ENCODE measurements at places on chromosomes 7 and 10.

DNA sequence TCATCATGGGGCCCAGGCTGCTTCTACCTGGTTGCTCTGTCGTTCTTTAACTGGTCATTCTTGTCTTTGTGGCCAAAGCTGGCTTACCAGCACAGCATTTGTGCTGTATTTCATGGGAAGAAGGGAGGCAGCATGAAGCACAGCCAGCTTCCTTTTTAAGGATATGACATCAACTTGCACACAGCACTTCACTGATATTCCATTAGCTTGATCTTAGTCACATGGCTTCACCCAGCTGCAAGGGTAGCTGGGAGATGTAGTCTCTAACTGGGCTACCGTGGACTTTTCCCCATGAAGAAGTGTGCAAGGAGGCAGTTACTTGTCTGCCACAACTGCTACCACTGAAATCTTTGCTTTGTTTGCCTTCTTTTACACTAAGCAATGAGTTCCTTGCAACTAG lies 525.2 kb downstream of the LRMDA start:
- no peak for DNase-seq

- no peak for DNase-seq
These were observed 56.6 kb upstream of the PDE1C start for GRCh38 chr7:32126843-32127242.

GRCh38 chr7:28179120-28180030 lies 1.2 kb downstream of the JAZF1 start:
- DNase-seq = peak; percentile 81

DNA sequence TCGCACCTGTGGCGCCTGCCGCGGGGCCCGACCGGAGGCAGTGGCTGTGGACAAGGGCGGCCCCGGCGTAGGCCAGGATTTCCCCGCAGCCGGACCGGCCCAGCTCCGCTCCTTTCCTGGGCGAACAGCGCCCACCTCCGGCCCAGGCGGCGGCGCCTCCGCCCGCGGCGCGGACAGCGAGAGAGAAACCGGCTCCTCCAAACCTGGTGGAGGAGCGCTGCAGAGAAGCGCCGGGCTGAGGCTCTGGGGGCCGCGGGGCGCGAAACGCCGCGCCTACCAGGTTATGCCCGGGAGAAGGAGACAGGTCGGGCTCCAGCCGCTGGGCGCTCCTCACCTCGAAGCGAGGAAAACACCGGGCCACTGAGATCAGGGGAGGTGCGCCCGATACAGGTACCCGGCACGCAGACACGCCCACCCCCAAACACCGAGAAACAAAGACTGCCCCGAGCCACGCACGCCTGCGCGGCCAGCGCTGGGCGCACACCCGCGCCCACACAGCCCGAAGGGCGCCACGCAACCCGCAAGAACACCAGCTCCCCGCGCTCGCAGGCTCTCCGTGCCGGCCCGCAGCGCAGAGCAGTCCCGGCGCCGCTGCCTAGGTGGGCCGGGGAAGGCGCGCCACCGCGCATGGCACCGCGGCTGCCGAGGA lies 3.3 kb downstream of the GRID1 start:
- peak; percentile 8 for DNase-seq

GRCh38 chr10:89744026-89744425 lies 42.6 kb downstream of the KIF20B start:
- no peak for DNase-seq

- DNase-seq = peak; percentile 66
These were observed 121.0 kb downstream of the HIP1 start for GRCh38 chr7:75617634-75618234.

DNA sequence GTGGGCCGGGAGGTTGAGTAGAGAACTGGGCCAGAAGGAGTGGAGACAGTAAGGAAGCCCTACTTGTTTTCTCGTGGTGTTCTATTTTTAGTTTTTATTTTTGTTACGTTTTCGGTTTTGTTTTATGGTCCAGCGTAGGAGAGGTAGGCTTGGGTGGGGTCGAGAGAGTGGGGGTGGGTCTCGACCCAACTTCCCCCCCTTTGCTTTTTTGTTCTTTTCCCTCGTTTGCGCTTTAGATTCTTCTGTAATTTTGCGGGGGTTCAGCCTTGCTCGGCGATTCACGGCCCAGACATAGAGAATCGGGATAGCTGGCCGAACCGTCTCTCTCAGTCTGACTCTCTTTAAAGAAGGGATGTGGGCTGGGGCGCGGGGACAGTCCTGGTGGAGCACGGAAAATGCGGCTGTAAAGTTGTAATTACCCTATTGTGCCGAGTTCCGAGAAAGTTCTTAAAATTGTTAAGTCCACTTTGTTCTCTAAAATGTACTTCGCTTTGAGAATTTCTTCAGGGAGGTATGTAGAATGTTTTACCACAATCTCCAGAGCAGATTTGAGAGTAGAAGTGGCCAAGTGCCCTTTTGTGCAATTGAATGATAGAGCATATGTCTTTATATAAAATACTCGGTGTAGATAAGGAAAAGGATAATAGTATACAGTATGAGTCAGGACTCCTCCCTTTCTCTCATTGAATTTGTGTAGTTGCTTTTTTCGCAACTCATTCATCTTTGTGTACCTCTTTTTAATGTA lies 816 bp downstream of the DMTF1 start:
- DNase-seq = peak; percentile 77

GRCh38 chr7:44881610-44882009 lies 3.7 kb downstream of the PURB start:
- peak; percentile 22 for DNase-seq

- DNase-seq = no peak
These were observed 28.9 kb downstream of the ADAP1 start for GRCh38 chr7:925601-926000.

GRCh38 chr10:90417476-90418210 lies 440.2 kb downstream of the HTR7 start:
- DNase-seq = no peak

GRCh38 chr7:70763961-70764691 lies 367.8 kb upstream of the GALNT17 start:
- no peak for DNase-seq

DNA sequence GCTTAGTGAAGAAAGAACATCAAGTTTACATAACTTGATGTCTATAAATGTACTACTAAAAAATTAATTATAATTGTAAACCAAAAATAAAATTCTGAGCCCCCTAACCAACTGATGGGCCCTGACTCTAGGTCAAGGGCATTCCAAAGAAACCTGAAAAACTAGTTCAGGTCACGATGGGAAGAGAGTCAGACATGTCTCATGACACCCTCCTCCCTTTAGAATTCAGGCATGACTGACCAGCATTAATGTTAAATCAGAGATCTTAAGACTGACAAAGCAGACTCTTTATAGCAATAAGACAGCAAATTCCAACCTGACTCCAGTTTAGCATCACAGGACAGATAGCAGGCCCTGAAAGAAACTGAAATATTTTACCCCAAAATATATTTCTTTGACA lies 21.6 kb upstream of the OTUD1 start:
- no peak for DNase-seq

DNA sequence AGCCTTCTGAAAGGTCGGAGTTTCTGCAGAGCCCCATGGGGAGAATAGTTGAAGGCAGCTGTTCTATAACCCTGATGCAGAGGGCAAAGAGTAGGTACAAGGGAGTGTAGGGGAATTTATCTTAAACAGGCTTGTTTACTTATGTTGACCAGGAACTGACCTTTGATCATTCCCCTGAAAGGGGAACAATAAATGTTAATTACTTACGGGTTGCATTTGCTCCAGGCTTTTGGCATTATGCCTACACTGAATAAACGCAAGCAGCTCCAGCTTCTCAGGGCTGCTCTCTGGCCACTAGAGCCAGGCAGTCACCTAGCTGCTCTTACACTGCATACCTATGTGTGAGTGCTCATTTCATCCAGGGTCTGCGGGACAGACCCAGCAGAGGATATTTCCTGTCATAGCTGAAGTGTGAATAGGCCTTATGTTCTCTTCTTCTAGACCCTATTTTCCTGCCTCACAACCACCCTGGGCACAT lies 26.9 kb upstream of the ABCA13 start:
- no peak for DNase-seq

DNA sequence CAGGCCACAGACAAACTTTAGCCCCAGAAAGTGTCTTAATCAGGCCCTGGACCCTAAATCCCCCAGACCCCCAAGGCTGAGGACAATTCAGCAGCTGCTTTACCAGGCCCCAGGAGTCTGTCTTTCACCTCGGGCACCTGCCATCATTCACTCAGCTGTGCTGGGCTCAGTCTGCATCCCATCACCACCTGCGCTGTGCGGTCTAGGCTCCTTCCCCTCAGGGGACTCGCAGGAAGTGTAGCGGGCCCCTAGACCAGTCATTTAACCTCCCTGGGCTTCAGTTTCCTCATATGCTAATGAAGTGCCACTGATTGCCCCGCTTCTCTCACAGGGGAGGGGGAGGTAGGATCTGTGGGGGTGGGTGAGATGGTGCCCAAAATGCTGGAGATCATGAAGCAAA lies 76.4 kb upstream of the ZMIZ1 start:
- no peak for DNase-seq

DNA sequence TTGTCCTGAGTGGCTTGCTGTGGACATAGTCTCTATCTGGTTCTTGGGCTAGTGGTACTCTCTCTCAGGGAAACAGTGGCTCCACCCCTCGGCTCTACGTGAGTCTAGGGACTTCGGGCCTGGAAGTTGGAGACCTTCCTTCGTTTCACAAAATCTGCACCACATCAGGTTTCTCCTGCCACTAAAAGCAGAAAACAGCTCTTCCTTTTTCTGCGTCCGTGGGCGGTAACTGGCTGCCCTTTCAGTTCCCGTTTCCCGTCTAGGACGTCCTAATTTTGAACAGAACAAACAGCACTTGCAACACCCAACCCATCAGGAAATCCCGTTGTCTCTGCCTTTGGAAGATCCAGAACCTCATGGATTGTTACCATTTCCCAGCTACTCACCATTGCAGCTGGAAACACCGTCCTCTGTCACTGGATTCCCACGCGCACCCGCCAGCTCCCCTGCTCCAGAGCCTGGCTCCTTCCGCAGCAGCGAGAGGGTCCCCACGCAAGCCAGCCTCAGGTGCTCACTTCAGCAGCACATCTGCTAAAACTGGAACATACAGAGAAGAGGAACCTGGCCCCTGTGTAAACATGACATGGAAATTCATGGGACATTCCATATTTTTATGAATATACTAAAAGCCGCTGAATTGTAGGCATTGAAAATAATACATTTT lies 311.4 kb upstream of the AKR1E2 start:
- no peak for DNase-seq

- DNase-seq = no peak
These were observed 155.3 kb upstream of the ZMIZ1 start for GRCh38 chr10:78913219-78914059.

DNA sequence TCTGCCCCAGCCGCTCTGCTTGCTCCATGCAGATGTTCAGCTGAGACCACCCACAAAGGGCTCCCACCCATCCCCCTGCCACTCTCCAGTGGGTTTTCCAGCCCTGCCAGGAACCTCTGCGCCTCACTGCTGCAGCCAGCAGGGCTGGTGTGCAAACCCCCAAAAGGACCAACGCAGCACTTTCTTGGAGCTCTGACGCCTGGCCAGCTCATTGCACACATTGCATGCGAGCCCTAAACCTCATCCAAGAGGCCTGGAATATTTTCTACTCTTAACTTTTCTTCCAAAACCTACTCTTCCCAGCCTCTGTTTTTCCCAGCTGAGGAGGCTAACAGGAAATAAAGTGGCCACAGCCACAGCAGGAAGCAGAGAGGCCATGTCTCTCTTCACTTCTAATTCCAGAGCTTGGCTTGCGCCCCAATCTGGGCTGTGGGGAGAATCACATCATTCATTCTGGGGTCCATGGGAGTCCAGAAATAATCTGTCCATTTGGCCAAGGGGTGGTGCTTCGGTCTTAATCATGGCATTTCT lies 4.6 kb upstream of the FAM170B start:
- DNase-seq = no peak

DNA sequence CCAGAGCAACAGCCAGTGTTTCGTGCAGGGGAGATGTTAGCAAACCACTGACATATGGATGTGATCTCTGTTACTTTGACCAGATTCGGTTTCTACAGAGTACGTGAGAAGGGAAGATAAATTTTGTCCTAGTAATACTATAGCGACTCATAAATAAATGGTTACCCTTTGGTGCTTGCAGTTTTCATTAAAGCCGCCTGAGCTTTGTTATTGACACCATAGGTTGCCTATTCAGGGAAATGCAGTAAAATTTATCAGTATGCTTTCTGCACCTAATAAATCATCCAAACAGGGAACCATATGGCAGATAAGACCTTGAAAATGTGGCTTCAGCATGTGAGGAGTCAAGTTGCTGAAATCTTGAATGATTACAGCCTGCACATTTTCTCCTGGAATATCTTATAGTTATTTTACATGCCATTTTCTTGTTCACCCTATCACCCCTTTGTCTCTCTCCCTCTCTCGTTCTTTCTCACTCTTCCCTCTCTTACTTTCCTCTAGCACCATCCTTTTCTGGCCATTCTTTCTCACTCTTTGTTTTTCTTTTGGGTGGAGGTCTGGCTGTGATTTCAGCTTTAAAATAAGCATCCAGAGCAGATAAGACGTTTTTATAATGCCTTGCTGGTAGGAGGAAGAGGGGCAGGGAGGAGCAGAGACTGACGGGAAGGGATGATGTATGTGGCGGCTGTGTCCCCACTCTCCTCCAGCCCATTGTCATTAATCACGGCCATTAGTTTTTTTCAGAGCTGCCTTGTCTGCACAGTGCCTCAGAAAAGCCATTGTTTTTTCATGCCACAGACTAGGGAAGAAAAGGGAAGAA lies 182.5 kb downstream of the LRMDA start:
- no peak for DNase-seq

DNA sequence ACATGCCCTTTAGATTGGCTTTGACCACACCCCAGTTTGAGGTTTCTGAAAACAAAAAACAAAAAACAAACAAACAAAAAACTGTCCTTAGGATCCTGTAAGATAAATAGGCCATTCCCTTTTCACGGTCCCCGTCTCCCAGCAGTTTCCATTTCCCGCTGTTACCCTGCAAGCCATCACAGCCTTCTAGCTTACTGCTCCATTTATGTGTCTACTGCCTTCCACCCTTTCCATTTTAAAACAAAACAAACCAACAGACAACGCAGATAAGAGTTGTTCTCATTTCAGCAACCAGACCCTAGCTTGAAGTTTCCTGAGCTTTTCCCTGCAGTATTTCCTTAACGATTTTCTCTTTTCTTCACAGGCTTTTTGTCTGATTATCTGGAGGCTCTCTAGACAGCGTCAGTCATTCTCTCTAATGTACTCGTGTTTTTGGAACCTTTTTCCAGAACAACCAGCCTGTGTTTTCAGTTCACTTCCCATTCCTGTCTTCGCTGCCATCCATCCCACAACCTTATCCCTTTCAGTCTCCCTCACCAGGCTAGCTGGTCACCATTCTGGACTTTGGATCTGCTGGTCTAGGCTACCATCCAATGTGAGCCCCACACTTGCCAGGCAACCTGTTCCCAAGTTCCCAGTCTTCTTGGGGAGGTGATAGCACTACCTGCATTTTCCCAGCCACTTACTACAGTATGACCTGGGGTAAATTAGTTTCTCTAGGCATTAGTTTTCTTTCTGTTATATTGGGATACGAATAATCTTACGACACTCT lies 317.3 kb upstream of the FZD1 start:
- no peak for DNase-seq
